ENCODE measurements at places on chromosomes 6 and 20.

DNA sequence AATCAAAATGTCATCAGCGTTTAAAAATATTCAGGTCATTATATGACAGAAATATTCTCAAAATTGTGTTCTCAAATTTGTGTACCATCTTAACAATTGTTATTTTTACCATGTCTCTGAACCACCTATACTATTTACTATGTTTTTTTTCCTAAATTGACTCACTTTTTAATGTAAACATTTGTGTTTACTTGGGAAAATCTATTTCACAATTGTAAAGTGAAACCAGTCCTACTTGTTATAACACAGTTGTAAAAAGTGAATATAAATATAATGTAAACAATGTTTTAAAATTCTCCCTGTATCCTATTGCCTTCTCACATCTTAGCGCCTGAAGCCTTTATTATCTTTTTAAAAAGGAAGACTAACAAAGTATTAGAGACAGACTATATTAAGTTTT lies 83.5 kb downstream of the ADGRG6 start:
- DNase-seq, result no peak

- no peak for DNase-seq
These were observed 4.9 kb upstream of the GINS1 start for GRCh38 chr20:25402583-25402982.

GRCh38 chr6:28729501-28730402 lies 194.0 kb downstream of the TRIM27 start:
- no peak for DNase-seq

DNA sequence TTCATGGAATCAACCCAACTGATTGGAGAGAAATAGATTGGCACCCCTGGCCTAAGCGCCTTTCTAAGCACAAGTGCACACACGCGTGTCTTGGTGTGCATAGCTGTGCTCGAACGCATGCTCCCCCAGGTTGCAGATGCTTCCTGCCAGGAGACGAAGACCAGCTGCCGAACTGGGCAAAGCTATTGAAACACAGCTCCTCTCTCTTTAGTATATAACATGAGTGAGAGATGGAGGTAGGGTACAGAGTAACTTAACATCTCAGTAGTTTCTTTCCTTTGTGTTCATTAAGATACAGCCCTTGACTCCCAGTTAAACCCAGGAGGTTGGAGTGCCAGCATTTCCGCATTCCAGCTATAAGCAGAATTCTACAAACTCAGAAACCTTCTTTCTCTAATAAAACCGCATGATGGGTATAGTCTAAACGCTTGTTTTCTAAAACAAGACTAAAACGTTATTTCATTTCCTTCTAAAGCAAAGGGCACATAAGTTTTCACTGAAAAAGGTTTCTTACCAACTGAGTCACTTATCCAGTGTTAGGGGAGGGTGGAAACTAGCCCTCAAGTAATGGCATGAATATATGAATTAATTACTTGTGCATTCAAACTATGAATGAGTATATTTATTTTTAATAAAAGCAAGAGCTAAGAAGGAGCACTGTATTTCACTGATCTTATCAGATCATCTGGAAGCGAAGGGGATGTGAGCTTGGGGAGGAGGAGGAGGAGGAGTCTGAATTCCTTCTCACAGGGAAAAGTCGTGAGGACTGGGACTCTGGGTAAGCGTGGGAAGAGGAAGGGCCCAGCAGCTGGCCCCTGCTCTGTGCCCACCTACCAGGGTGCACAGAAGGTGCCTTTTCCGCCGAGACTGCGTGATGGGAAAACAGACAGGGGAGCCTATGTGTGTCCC lies 179.2 kb downstream of the TMEM242 start:
- no peak for DNase-seq

GRCh38 chr6:32191696-32192607 lies 491 bp downstream of the GPSM3 start:
- no peak for DNase-seq

- DNase-seq, result no peak
These were observed 40.0 kb downstream of the PLG start for GRCh38 chr6:160742090-160742489.

DNA sequence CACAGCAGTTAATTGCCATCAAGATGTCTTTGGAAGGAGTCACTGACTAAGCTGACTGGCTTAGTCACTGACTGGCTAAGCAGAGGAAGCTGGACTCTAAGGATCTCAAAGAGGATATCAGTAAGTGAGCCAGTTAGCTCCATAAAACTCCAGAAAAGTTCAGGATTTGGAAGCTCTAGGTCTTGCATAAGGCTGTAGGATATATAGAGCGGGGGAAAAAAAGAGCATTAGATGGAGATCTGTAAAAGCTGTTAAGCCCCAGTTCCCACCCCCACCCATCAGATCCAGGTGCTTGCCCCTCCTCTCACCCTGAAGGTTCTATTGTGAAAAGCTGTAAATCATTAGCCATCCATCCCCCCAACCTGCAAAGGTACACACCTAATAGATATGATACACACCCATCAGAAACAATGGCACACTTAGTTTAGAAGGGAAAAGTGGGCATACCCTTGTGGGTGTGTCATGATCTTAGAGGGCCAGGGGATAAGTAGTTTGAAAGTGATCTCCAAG lies 32.2 kb downstream of the CARMIL1 start:
- no peak for DNase-seq

GRCh38 chr6:162817196-162817595 lies 89.4 kb downstream of the PACRG start:
- no peak for DNase-seq

GRCh38 chr6:158366363-158366762 lies 54.1 kb downstream of the TULP4 start:
- no peak for DNase-seq

DNA sequence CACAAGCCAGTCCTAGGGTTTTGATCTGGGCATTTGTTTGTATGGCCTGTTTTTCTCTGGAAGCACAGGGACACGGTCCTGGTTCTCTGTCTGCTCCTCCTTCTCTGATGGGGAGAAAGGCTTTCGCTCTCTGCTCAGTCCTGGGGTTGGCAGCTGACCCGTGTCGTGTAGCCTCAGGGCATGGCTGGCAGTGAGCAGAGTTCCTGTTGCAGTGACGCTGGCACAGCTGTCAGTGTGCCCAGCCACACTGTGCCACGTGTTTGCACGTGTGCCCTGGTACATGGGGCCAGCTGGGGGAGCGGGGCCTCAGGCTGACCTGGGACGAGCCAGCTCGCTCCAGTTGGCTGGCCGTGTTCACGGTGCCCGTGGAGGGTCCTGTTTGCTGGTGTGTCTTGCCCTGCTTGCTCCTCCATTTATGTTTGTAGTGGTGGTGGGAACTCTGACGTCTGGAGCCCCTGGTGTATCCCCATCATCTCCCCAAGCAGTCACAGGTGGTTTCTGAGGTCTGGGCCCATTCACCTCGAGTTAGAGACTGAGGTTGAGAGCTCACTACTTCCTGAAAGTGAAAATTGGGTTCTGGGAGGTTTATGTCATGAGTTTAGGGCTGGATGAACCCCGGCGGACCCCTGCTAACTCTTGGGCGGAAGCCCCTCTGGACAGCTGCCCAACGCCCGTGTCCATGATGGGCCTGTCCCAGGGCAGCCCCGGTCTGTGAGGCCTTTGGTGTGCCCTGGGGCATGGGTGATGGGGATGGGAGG lies 10.2 kb upstream of the DNAJC5 start:
- DNase-seq, result no peak

- no peak for DNase-seq
These were observed 52.7 kb upstream of the ELMO2 start for GRCh38 chr20:46458866-46459750.

DNA sequence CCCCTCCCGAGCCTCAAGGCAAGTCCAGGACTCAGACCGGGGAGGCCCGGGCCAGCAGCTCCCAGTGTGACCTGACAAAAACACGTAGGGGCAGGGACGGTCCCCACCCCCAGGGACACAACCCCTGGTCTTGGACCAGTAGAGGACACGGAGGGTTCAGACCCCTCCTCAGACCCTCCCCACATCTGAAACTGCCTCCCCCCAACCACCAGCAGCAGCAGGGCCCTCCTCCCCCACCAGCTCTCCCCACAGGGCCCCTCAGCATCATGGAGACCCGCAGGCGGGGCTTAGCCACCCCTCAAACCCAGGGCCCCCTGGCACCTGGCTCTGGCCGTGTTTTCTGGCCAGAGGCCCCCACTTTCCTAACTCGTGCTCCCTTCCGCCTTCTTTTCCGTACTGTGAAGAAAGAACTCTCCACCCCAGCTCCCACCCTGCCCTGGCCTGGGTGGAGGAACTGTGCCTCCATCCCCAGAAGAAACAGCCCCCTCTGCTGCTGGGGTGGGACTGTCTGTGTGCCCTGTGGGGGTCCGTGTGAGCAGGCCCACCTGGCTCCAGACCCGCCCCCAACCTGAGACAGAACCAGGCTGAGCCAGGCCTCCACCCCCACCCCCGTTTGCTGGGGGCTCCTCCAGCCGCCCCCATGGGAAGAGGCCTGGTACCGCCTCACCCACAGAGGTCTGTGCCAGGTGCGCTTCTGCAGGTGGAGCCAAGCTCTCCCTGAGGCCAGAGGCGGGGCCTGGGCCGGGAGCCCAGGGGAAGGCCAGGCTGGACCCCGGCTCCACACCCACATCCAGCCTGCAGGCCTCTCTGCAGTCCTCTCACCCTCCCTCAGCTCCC lies 39.0 kb upstream of the MDFI start:
- DNase-seq, result no peak

DNA sequence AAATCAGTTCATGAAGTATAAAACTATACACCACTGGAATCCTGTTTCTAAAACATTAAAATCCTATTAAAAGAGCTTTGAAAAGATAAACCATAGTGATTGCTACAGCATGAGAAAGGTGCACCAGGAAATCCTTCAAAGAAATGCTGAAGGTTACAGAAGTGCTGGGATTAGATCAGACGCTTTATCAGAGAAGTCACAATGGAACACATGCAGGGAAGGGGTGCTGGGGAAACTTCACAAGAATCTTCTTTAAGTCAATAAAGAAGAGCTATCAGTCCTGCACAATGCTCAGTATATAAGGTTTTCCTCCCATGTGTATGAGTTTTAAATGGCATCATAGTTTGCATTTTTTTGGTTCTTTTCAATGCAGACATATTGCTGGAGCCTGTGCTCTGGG lies 137.7 kb upstream of the SLC22A16 start:
- DNase-seq, result no peak

DNA sequence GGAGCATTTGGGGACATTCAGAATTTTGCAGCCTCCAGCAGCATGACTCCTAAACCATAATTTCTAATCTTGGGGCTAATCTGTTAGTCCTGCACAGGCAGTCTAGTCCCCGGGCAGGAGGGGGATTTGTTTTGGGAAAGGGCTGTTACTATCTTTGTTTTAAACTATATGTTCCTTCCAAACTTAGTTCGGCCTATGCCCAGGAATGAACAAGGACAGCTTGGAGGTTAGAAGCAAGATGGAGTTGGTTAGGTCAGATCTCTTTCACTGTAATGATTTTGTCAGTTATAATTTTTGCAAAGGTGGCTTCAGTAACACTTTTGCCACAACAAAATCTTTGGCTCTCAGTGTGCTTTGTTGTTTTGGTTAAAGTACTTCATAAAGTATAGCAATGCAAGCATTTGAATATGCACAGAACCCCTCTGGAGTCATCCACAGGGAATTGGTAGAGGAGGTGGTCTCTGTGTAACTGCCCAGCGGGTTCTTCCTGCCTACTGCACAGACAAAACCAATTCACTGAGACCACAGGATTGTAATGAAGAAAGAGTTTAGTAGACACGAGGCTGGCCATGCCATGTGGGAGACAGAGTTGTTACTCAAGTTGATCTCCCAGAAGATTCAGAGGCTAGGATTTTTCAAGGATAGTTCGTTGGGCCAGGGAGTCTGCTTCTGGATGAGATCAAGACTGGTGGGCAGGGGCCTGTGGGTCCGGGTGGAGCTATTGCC lies 224.1 kb upstream of the MYLIP start:
- DNase-seq, result no peak

DNA sequence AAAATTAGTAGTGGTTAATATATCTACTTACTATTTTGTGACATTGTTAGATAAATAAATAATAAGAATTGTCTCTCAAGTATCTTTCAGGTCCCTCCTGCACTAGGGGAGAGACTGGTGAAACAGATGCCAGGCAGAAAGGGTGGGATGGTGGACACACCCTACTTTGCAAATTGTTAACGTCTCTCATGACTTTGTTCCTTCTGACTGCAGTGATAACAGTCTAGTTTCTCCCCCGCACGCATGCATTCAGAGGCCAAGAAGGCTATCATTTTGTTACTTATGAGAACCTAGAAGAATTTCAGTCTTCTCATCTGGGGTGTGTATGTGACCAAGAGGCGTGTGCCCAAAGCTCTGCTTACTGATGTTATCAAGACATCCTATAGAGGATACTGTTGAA lies 152.3 kb downstream of the EDN1 start:
- no peak for DNase-seq

DNA sequence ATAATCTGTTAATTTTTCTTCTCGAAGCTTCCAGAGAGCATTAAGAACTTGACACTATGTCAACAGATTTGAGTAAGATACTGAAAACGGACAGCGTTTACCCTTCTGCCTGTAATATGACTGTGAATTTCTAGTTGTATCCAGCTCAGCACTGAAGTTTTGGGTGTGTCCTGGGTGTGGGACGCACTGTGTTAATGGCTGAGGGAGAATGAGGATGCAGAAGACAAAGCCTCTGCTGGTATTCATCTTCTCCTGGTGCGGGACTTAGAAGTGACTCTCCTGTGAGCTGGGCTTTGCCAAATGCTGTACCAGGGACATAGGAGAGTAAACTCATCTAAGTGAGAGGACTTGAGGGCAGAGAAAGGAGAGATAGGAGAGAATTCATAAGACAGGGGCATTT lies 90.3 kb upstream of the CLDN20 start:
- no peak for DNase-seq

GRCh38 chr6:168782187-168782751 lies 341.3 kb downstream of the SMOC2 start:
- no peak for DNase-seq

- no peak for DNase-seq
These were observed 54.3 kb upstream of the PTGIS start for GRCh38 chr20:49622243-49622642.

GRCh38 chr20:21173485-21173884 lies 47.6 kb downstream of the KIZ start:
- DNase-seq, result no peak

DNA sequence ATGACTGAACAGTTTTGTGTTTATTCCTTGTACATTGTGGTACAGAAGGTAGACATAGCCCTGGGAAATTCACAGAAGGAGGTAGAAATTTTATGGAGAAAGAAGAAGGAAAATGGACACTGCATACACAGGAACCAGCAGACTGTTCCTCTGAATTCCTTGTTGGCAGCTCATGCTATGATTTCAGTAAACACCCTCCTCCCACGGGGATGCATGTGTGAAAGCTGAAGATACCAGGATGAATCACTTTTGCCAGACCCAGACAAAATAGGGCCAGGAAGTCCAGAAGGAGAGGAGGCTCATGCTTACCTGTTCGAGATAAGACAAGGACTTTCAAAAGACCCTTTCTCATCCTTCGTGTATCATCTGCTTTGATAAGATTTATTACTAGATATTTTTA lies 110.3 kb upstream of the GGTLC1 start:
- DNase-seq, result no peak
